ENCODE measurements at places on chromosomes 3 and 15.

DNA sequence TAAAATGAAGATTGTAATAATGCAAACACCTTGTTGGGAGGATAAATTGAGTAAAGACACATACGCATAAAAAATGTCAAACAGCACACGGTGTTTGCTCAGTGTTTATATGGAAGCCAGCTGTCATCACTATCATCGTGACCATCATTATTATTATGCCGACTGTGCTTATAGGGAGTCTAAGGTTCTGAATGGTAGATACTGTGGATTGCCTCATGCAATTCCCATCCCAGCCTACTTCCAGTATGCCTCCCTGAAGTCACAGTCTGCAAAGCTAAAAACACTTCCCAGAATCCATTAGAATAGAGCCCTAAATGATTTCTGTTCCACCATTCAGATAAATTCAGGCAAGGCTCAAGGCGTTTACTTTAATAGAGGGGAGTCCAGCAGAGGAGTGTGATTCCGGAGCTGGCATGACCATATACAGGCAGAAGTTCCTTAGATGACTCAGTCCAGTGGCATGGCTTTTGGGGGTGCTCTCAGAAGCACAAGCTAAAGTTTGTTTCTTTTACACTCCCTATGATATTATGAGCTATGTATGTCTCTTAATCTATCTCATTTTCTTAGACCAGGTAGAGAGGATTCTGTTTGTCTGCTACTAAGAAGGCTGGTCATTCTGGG is 148.7 kb downstream of the MEX3B start:
- no peak for DNase-seq

GRCh38 chr3:195096484-195097330 is 174.3 kb downstream of the XXYLT1 start:
- DNase-seq, result no peak

DNA sequence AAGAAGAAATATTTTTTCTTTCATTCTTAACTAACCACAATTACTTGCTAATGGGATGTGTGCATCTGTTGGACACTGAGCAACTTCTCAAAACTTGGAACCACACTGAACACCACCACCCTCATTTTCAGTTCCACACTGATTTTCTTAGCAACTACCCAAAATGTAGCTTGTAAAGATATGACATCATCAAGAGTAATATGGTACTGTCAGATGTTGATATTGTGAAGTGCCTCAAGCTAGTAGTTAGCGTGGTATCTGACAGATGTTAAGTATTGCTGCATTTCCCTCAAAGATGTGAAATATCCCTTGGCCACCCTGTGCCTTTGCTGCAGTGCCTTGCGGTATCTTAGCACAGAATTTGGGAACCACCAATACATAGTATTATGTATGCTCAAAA is 9.3 kb downstream of the RFTN1 start:
- DNase-seq, result no peak

DNA sequence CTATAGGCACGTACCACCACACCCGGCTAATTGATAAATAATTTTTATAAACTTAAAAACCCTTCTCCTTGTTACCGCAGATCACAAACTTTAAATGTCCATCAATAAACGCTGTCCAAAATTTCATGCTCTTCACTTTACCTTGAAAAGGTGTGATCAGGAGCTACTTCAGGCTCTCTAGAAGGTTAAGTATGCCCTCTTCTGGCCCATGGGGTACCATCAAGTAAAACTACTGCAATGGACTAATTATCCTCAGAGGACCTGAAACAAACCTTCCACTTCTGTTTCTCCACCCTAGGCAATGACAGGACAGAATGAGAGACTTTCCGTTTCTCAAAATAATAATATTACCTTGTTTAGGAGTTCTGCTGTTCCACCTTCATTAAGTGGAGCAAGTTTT is 9.2 kb downstream of the LZTFL1 start:
- DNase-seq, result no peak

- no peak for DNase-seq
Observed at GRCh38 chr3:33152363-33153360, 38.8 kb downstream of the CRTAP start.

GRCh38 chr15:75195122-75195765 is 6.4 kb upstream of the C15orf39 start:
- no peak for DNase-seq

GRCh38 chr3:127908202-127908601 is 6.8 kb upstream of the KBTBD12 start:
- DNase-seq, result no peak

DNA sequence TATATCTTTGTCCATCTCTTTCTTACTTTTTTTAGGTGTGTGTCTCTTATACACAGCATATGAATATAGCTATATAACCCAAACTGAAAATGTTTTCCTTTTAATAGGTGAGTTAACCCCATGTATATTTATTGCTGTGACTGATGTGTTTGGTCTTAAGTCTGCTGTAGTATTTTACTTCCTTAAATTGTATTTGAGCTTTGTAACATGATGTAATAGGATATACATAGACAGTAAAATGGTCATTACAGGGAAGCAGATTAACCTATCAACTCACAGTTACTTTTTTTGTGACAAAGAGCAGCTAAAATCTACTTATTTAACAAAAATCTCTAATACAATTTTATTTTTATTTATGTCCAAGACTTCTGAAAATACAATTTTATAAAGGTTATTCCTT is 51.8 kb upstream of the CDAN1 start:
- DNase-seq, result no peak

Data from T-helper 9 cell (primary cell).